ENCODE measurements at places on chromosomes 13 and 19.
A peak's percentile ranks its signal among the peaks of the same experiment; 100 is the strongest.

GRCh38 chr19:8639821-8640401 lies 9.5 kb downstream of the NFILZ start:
- no peak for DNase-seq

DNA sequence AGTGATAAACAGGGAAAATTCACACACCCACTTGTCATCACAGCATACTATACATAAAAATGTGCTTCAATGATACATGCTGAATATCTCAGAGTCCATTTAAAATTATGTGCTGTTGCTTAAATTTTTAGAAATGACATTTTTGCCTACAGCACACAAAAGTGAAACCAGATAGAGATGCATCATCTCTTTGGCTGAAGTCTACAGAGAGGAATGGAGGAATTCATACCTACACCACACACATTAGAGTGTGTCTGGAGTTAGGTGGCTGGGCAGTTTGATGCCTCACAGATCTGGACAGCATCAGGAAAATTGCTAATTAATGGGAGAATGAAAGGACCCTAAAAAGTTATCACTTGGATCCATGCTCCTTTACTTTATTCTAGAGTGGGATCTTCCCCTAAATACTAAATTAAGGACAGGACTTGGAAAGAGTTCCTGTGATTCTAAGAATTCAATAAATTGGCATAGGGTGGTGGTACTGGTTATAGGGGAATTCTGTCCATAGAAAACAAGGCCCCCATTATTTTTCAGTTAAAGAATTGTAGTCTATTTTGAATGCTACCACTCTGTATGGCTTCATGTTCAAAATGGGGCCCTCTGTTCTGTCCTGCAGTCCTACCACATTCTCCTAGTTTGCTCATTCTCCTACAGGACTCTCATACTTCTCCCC lies 41.3 kb downstream of the RCBTB2 start:
- DNase-seq, result no peak

DNA sequence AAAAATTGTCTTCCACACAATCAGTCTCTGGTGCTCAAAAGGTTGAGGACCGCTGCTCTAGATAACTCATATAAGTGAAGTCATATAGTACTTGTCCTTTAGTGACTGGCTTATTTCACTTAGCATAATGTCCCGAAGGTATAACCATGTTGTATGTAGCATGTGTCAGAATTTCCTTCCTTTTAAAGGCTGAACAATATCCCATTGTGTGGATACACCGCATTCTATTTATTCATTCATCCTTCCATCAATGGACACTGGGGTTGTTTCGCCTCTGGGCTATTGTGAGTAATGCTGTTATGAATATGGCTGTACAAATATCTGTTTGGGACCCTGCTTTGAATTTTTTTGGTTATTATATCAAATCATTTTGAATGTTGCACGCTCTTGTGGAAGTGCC lies 4.6 kb upstream of the LYPD5 start:
- DNase-seq, result no peak

DNA sequence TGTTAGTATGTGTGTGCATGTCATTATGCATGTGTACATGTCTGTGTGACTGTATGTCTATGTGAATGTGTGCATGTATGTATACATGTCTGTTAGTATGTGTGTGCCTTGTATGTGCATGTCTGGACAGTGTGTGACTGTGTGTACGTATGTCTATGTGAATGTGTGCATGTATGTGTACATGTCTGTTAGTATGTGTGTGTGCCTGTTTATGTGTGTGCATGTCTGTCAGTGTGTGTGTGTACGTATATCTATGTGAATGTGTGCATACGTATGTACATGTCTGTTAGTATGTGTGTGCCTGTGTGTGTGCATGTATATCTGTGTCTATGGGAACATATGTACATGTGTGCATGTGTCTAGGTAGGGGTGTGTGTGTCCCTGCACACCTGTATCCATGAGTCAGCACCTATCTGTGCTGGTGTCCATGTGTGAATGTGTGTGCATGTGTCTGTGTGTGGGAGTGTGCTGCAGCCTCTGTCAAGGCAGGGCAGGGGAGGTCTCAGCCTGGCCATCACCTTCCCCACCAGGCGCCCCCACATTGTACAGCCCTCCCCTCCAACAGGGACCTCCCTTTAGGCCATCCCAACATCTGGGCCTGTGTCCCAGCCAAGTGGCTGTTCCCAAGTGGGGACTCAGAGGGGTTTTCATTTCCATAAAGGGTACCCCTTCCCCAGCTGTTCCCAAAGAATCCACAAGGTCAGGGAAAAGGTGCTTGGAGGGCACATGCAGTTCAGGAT lies 4.4 kb downstream of the GAS6 start:
- DNase-seq, result no peak

DNA sequence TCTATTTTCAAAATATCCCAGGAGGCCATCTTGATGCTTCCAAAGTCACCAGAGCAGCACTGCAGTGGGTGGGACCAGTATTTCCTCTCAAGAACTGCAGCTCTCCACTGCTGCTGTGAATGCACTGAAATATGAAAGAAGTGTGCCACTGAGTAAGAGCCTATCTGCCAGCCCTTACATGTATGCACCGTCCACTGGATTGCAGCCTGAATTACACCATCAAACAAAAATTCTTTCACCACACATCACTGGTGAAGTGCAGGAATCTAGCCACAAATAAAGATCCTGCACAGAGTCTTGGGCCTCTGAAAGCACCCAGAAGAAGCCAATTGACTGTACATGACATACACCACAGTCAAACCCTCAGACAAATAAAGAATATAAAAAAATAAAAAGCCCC lies 249.0 kb downstream of the LHFPL6 start:
- no peak for DNase-seq

DNA sequence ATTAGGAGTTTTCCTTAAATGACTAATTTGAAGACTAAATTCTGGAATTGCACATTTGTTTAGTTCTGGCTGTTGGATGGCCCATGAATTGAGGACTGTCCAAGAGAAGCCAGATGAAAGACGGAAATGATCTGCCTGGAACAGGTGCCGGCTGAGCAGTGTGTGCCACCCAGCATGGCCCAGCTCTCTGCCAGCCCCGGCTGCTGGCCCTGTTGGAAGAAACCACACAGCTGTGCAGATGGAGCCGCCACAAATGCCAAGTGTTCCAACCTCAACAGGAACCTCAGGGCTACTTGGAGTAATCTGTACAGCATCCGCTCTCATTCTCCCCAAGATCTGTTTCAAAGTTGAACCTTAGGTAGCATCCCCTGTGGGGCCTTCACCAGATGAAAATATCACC lies 67.0 kb upstream of the STARD13 start:
- no peak for DNase-seq

- DNase-seq, result no peak
Observed at GRCh38 chr13:30685320-30685859, 50.0 kb upstream of the ALOX5AP start.

- DNase-seq, result no peak
Observed at GRCh38 chr19:38023671-38024541, 116.9 kb downstream of the SIPA1L3 start.

- DNase-seq, result no peak
Observed at GRCh38 chr13:59176775-59177174, 987.0 kb downstream of the DIAPH3 start.

DNA sequence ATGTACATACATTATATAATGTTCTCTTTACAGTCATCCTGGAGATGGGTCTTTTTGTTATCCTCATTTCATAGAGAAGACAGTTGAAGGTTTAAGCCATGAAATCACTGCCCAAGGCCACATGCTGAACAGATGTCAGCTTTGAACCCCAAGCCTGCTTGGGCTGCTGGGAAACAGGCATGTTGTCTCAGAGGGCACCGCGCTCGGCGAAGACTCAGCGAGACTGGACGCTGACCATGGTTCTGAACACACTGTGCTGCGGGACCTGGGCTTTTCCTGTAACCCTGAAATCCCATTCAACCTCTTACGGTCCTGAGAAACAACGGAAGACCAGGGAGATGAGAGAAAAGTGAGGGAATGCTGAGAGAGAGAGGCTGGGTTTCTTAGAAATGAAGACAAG lies 27.3 kb downstream of the LRFN3 start:
- no peak for DNase-seq

GRCh38 chr13:63625869-63626268 lies 2210.2 kb upstream of the PCDH20 start:
- DNase-seq, result no peak

DNA sequence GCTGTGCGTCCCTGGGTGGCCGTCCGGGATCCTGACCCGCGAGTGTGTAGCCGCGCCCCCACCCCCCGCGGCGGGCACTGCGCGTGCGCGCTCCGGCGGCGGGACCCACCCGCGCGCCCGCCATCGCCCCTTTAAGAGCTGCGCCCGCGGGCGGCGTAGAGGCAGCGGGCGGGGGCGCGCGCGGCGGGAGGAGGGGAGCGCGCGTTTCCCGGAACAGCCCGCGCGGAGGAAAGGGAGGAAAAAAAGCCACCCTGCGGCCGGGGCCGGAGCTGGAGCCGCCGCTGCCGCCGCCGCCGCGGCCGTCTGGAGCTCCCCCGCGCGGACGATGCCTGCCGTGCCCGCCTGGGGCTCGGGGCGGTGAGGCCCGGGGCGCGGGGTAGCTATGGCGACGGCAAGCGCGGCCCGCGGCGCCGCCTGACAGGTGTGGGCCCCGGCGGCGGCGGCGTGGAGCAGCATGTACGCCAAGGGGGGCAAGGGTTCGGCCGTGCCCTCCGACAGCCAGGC lies at the start of gene SSBP4:
TSS of gene SSBP4 (plus strand) at position 204 of the 504 bp plus-strand sequence. CDS start at position 455, 251 bp downstream.
- peak; percentile 56 for DNase-seq

DNA sequence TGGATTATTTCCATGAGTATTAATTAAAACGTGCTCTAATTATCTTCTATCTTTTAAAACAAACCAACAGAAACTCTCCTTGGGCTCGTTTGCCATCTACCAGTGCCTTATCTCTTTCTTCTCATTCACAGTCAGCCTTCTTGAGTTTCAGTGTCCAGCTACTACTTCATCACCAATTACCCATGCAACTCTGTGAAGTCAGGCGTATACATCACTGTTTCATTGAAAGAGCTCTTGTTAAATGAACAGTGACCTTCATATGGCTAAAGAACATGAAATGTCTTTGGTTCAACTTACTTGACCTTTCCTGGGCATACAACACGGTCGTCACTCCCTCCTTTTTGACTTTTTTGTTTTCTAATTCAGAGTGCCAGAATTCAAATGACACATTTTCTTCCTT lies 5.2 kb upstream of the IFT88 start:
- DNase-seq, result no peak

- DNase-seq, result no peak
Observed at GRCh38 chr13:112803422-112803821, 113.6 kb downstream of the ATP11A start.

DNA sequence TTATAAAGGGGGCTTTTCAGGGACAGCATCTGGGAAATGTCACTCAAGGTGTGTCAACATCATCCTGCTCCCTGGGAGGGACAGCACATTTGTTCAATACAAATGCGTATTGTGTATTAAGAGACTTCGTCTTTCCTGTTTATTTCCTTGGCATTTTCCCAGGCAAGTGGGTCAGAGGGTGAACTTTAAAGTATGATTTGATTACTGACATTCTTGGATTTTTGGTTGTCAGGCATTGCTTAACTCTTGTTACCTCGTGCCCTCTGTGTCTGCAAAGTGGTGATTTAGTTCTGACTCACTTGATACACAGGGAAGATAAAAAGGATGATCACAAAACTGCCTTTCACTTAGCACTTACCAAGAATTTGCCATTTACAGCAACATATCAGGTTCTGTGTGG lies 292.7 kb downstream of the SUCLA2 start:
- no peak for DNase-seq

GRCh38 chr13:97030705-97031452 lies 36.6 kb upstream of the OXGR1 start:
- DNase-seq, result no peak

GRCh38 chr13:98295371-98295770 lies 118.3 kb upstream of the RNF113B start:
- no peak for DNase-seq

- no peak for DNase-seq
Observed at GRCh38 chr13:110562036-110562597, 595 bp upstream of the RAB20 start.

DNA sequence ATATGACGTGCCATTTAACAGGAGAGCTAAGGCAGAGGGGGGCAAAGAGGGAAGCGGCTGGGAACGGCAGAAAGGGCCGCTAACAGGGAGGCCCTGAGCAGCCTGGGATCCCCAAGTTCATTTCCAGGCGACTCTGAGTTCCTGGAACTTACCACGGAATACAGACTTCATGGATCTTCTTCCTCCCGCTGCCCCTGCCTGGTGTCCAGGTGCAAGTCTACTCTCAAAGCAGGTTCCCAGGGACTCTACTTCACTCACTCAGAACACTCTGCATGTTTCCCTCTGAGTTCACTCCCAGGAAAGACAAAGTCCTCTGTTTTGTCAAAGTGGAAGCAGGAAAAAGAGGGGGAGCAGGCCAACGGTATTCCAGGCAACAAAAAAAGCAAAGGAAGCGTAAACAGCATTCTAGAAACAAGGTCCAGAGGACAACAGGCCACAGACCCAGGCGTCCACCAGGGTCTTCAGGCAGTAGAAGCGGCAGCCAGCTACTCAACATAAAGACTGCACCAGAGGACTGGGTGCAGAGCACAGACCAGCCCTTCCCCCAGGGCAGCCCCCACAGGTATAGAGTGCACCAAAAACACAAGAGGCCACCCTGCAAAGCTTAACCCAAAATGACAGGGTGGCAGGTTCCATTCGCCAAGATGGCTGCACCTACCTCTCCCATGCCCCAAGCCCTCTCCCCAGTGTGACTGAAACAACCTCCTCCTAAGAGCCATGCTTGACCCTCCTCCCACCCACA lies 3.0 kb downstream of the MIER2 start:
- no peak for DNase-seq

DNA sequence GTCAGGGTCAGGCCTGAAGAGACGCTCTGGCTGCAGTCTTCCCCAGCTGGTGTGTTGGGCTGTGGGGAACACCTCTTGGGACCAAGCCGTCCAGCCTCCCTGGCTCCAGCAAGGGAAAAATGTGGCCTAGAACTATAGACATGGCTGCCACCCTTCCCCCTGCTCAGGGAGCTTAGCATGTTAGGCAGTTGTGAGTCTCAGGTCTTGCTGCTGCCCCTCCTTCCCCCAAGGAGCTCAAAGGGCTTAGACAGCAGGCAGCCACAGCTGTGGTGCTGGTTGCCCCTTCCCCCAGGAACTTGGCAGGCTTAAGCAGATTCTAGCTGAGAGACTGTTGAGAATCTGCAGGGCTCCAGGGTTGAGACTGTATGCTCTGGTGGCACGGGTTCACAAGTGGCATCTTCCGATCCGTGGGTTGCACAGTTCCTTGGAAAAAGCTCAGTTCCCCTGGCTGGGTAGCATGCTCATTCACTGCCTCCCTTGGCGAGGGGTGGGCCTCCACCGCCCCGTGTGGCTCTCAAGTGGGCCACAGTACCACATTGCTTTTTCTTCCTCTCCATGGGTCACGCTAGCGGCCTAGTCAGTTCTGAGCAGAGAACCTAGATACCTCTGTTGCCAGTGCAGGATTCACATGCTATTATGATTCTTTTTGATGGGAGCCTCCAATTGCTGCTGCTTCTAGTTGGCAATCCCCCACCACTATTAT lies 1258.6 kb downstream of the OLFM4 start:
- no peak for DNase-seq

GRCh38 chr13:51873837-51874236 lies 12.1 kb downstream of the CCDC70 start:
- DNase-seq, result no peak

DNA sequence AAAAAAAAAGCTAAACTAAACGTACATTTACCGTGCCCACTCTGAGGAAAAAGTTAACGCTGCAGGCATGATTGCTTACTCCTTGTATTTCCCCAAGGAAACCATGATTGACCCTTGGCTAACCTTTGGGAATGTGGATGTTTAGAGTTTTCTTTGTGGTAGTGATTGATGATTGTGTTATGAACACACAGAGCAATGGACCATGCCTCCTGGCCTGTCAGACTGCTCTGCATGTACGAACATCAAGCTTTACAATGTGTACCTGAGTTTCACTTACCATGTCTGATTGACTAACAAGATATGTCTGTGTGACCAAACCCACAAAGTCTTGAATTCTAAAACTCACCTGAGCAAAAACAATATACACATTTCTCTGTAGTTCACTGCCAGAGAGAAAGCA lies 35.1 kb downstream of the MYCBP2 start:
- DNase-seq, result no peak
